NCI-H2029 treated with DMSO at 0.1 percent for 48 hours (cell line): ENCODE measurements at places on chromosomes 11 and 22.
A peak's percentile ranks its signal among the peaks of the same experiment; 100 is the strongest.

- no peak for DNase-seq
These were observed 2.1 kb upstream of the SLC35F2 start for GRCh38 chr11:107860688-107861087.

- no peak for DNase-seq
These were observed 1.3 kb upstream of the SCARF2 start for GRCh38 chr22:20438678-20439492.

- DNase-seq, result no peak
These were observed 38.7 kb downstream of the CYTH4 start for GRCh38 chr22:37320726-37321677.

GRCh38 chr11:46247659-46248058 lies 29.8 kb upstream of the CREB3L1 start:
- DNase-seq, result peak; percentile 83

- no peak for DNase-seq
These were observed 23.3 kb upstream of the CCND1 start for GRCh38 chr11:69617682-69618081.

DNA sequence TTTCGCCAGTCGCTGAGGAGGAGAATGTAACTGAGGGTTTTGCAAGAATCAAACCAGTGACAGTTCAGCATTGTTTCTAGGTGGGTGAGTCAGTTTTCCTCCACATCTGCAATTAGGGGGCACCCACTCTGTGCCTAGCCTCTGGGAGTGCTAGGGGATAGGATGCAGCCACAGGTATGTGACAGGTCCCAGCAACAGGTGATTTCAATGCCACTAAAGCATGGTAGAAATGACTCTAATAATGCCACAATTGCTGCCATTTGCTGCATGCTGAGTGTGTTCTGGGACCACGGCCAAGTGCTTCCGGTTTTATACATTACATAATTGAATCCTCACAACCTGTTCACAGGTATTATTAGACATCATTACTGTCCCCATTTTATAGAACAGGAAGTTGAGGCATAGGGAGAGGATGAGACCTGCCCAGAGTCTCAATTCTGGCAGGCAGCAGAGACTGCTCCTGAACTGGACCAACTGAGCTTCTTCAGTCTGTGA lies 556 bp downstream of the CRYBB2 start:
- DNase-seq, result peak; percentile 16

DNA sequence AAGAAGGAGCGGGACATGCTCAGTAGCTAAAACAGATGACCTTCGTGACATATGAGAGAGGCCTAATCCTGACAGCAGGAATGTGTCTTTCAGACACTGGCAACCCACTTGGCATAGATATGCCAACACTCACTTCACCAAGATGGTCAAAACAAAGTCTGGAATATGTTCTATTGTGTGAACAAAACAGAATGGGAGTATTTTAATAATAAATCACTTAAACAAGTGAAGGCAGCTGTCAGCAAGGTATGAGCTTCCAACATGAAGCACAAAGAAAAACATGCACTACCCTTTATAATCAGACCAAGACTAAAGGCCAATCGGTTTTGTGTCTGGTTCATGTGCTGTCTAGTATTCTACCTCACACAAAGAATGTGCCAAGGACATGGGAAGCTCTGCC lies 23.1 kb downstream of the CCDC34 start:
- DNase-seq, result no peak

- peak; percentile 62 for DNase-seq
These were observed 109.7 kb upstream of the GALNT18 start for GRCh38 chr11:11731311-11732083.

- DNase-seq, result peak; percentile 88
These were observed 70.5 kb downstream of the RPUSD4 start for GRCh38 chr11:126140926-126141280.

DNA sequence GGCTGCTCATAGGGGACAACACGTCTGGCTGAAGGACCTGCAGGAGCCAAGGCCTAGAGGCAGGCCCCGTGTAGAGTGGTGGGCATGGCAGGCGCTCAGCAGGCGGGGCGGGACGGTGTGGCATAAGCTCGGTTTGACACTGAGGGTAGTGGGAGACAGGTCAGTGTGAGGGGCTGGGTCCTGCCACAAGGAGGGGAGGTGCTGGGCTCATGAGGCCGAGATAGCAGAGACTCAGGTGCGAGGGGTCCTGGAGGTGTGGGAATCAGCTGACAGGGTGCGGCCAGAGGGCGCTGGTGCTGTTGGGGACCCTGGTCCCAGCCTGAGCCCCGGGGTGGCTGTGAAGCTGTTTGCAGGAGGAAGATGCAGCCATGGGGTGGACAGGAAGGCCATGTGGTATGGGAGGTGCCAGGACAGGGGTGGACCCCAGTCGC lies 6.7 kb downstream of the SLC22A12 start:
- DNase-seq, result no peak

GRCh38 chr22:39170825-39171622 lies 18.5 kb upstream of the CBX7 start:
- DNase-seq, result peak; percentile 25

GRCh38 chr11:32163557-32163956 lies 72.7 kb downstream of the RCN1 start:
- DNase-seq, result no peak

- DNase-seq, result no peak
These were observed 24.7 kb upstream of the IL17RA start for GRCh38 chr22:17060126-17060525.
